Effector memory CD8-positive, alpha-beta T cell (primary cell): ENCODE measurements at places on chromosomes 16 and 17.
A peak's percentile ranks its signal among the peaks of the same experiment; 100 is the strongest.

- DNase-seq, result no peak
Observed at GRCh38 chr16:51896013-51896412, 650.9 kb downstream of the TOX3 start.

DNA sequence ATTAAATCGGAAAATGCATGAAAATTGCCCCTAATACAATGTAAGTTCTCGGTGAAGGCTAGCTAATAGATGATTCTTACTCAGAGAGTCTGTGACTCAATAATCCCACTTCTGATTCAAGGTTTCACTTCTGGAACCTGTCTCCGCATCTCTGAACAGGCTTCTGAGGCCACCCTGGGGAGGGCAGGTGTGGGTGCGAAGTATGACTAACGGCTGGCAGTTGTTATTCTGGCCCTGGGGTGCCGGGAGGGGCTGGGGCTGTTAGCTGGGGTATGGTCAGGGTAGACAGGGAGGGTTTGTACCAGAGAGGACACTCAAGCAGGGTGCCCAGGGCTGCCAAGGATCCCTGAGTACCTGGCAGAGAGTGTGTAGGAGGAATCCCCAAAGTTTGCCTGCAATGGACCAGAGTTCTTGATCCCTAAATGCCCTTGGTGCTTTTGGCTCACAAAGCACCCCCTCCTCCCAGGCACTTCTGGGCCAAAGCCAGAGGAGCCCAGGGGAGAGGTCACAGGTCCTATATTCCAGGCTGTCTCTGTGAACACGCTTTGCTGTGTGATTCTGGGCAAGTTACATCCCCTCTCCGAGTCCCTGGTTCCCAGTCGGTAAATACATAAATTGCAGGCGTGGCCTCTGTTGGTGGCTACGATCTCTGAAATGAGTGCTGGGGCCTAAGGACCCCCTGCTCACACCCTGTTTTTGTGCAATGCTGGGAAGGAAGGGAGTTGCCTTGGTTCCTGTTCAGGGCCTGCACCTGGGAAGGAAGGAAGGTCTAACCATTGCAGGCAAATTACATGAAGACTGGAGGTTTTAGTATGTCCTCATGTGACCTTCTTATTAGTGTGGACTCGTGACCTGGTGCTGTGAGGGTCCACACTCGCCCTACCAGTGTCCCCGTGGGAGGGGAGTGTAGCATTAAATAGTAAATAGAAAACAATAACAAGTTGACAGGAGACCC lies 49.9 kb upstream of the CPNE2 start:
- peak; percentile 63 for DNase-seq

DNA sequence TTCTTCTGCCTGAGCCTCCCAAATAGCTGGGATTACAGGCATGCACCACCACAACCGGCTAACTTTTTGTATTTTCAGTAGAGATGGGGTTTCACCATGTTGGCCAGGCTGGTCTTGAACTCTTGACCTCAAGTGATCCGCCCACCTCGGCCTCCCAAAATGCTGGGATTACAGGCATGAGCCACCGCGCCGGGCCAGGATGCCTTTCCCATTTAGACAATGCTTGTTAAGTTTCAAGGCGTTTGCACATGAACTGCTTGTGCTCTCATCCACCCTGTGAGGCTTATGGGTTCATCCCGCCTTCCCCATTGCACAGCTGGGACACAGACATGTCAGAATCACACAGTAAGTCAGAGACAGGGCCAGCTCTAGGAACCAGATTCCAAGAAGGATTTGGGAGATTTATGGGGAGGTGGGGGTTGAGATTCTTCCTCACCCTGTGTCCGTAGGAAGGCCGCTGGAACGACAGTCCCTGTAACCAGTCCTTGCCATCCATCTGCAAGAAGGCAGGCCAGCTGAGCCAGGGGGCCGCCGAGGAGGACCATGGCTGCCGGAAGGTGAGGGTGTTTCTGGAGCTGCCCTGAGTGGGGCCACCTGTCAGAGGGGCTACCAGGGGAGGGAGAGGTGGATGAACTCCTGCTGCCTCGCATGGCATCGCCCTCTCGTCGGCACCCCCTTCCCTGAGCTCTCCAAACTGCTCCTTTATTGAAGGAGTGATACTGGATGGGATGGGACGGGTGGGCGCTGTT lies 46.3 kb downstream of the MRC2 start:
- no peak for DNase-seq

GRCh38 chr16:2675714-2676113 lies 6.6 kb upstream of the KCTD5 start:
- no peak for DNase-seq

DNA sequence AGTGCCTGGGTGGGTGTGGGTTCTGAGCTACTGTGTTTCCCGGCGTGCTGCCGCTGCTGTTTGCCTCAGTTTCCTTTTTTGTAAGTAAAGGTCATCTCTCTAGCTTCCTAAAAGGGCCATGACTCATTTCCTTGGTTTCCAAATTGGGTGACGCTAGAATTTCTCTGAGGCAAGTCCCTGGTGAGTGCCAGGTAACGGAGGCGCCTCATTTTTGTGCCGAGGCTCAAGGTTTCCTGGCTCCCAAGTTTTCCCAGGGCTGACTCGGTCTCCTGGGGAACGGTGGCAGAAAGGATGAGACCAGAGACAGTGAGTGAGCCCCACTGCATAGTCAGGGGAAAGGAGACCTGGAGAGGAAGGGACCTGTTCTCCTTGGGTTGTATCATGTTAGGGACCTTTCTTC lies 20.3 kb downstream of the MSI2 start:
- no peak for DNase-seq

DNA sequence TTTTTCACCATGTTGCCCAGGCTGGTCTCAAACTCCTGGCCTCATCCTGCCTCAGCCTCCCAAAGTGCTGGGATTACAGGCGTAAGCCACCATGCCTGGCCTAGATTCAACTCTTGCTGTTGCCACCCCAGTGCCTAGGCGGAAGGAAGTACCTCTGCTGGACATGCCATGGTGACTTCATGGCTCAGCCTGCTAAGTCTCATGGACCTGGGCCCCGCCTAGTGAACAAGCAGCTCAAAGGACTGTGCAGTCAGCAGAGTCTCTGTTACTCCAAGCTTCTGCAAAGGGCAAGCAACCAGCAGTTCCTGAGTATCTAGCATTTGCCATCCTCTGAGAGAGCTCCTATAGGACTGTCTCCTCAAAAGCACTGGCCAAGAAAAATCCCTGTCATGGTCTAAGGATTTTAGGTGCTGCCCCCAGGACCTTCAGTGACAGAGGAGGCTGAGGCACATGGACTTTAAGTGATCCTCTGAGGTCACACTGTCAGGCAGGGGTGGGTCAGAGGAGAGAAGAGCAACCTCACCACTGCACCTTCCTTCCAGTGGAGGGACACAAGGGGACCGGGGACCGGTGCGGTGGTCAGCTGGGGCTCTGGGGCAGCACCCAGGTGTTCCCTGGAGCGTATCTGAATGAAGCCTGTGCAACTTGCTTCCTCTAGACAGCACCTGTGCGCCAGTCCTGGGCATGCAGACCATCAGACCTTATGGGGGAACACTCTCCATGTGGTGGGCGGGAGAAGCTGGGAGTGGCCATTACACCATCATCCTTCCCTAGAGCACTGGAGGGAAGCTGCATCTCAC lies 71.3 kb downstream of the IL21R start:
- no peak for DNase-seq

DNA sequence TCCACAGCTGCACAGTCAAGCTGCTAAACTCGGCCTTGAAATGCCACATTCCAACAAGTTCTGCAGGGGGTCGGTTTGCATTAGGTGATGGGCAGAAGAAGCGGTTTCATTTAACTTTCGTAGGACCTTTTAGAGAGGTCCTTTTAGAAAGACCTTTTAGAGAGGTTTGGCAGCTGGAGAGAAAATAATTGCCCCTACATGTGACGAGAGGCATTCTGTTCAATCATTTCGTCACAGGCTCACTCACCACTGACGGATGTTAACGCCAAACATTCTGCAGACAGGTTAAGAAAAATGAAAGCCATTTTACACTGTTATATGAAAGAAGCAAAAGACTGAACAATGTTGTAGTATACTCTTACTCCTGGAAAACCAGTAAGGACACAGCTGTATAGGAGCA lies 76.5 kb upstream of the ZNF423 start:
- no peak for DNase-seq

GRCh38 chr17:42632949-42633444 lies 23.5 kb downstream of the TUBG1 start:
- DNase-seq, result no peak

DNA sequence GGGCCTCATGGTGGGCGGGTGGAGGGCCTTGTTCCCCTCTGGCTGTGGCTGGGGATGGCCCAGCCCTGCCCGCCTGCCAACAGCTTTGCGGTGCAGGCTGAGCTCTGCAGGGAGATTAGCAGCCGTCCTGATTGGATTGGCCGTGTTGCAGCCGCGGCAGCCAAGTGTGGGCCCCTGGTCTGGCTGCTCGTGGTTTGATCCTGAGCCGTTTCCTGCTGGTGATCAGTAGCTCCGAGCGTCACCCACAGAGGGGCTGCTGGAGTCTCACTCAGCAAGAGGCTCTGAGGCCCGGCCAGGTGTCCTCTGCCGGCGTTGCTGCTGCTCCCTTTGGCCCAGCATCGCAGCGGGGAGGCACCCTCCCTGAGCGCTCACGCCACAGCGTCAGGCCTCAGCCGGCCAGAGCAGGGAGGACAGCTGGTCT lies 32.5 kb downstream of the BAIAP2 start:
- no peak for DNase-seq

DNA sequence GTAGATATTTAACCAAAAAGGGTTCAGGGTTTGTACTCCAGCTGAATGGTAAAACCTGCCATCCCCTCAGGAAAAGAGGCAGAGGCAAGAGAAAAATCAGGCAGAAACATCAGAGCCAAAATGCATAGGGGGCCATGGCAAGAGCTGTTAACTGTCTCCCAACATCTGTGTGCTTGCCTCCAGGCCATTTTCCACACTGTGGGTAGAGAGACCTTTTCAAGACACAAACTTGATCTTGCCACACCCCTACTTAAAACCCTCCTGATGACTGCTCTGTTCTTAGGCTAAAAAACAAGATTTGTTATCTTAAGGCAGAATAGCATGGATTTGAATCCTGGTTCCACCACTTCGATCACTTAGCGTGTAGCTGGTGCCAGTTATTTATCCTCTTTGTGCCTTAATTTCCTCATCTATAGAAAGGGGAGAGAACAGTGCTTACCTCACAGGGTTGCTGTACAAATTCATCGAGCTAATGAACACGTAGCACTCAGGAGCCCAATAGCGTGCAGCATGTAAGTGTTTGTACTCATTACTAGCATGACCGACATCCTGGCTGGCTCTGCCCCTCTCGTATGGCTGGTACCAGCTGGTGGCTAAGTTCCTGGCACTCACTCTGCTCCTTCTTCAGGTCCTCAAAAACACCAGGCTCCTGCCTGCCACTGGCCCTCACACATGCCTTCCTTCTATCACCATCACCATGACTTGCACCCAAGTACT lies 25.8 kb downstream of the STAT3 start:
- no peak for DNase-seq

- peak; percentile 79 for DNase-seq
Observed at GRCh38 chr17:82030470-82031302, 792 bp upstream of the RAC3 start.

GRCh38 chr16:88700636-88701482 lies 5.3 kb downstream of the RNF166 start:
- peak; percentile 96 for DNase-seq

DNA sequence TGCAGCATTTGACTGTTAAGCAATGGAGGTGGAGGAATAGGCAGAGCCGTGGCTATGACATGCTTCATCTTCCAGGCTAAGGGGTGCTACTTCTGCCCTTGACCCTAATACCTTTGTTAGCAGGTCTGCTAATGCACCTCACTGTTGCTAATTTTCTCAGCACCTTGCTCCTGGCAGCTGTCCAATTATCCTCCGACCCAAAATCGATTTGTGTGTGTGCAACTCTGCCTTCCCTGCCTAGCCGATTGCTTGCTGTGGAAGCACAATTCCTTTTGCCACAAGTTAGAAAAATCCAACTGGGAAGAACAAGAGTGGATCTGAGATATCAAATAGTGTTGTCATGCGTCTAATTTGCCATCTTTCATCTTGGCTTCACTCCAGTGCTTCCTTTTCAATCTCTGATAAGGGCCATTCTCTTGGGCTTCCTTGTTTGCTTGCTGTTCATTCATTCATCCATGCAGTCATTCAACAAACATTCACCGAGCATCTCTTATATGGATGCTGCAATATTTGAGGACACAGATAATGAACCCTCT lies 422.8 kb downstream of the RBFOX1 start:
- DNase-seq, result no peak

DNA sequence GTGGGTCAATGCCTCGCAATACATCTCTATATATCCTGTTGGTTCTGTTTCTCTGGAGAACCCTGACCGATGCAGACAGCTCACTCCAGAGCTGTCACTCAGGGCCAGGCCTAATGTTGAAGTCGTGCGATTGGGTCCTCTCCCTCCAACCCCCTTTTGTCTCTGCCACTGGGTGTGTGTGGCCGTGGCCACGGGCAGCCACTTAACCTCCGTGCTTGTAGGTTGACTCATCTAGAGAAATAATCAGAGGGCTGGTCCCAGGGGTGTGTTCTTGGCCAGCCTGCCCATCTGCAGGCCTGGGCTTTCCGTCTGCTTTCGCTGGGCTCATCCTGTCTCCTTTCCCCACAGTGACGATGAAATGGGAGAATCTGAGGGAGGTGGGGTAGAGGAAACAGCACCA lies 7.4 kb downstream of the ADAD2 start:
- no peak for DNase-seq

- DNase-seq, result no peak
Observed at GRCh38 chr17:60989379-60989778, 311.7 kb downstream of the BCAS3 start.

DNA sequence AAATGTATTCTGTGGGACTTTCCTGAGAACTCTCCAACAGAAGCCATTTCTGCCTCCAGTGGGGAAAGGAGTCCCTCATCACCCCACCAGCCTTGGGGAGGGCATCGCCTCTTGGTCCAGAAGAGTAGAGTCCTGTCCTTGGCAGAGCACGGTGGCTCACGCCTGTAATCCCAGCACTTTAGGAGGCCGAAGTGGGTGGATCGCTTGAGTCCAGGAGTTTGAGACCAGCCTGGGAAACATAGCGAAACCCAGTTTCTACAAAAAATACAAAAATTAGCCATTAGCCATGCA lies 41.0 kb downstream of the LYRM1 start:
- DNase-seq, result no peak

DNA sequence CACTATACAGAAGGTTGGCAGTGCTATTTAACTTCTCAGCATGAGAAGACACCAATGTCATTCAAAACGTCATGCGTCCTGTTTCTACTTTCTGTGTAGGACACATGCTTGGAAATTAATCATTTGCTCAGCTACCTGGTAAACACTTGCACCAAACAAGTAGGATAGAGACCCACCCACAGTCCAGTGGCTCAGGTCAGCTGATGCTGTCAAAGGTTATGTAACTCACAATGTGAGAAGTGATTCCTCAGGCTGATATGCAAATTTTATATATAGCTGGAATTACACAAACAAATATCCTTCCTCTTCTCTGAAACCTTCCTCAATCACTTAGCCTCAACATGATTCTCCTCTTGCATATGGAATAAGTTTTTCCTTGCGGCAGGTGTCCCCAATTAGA lies 59.6 kb downstream of the ZZEF1 start:
- DNase-seq, result no peak
